ENCODE measurements at places on chromosomes 5 and 9. TPM values are rescaled to one million over a fixed set of nuclear protein-coding genes. Genes with fewer than 3 reads are reported as not detected.
A peak's percentile ranks its signal among the peaks of the same experiment; 100 is the strongest.

- no peak overlapping the region for H3K4me3 ChIP-seq
- H3K4me1 ChIP-seq, result no peaks in the 10 kb centered on the region
- DNase-seq, result no peak
- peaks cover 2% of the 10 kb centered on the region for H3K36me3 ChIP-seq
- no peaks in the 10 kb centered on the region for H3K27me3 ChIP-seq
- no peak overlapping the region for H3K27ac ChIP-seq
Measured at GRCh38 chr5:115272297-115272958, 9.8 kb upstream of the PGGT1B start.

PDE8B gene
- 0.16 TPM for total RNA-seq

C9orf43 gene
- total RNA-seq, result 1.0 TPM

- DNase-seq, result no peak
- H3K4me1 ChIP-seq, result peaks cover 25% of the 10 kb centered on the region
- H3K27ac ChIP-seq, result no peak overlapping the region
- H3K4me3 ChIP-seq, result no peak overlapping the region
Measured at GRCh38 chr5:124647352-124647751, 99.1 kb downstream of the ZNF608 start.

DNA sequence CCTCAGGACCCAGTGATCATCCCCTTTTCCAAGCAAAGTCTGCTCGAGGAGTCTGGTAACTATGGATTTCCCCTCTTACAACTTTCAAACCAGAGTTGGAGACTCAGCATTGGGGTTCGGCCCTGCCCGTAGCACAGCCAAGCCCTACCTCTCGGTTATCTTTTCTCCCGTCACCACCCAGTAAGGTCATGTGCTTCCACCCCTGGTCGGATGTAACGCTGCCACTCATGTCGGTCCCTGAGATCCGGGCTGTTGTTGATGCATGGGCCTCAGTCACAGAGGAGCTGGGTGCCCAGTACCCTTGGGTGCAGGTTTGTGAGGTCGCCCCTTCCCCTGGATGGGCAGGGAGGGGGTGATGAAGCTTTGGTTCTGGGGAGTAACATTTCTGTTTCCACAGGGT, 1.2 kb downstream of the GALT start:
- peak overlapping the region; percentile 87 for H3K27ac ChIP-seq
- H3K4me3 ChIP-seq, result peak overlapping the region; percentile 96
- no peaks in the 10 kb centered on the region for H3K27me3 ChIP-seq
- peaks cover 23% of the 10 kb centered on the region for H3K36me3 ChIP-seq
- H3K4me1 ChIP-seq, result peaks cover 32% of the 10 kb centered on the region

- H3K27me3 ChIP-seq, result no peaks in the 10 kb centered on the region
- H3K36me3 ChIP-seq, result no peaks in the 10 kb centered on the region
- H3K4me3 ChIP-seq, result no peak overlapping the region
- no peak for DNase-seq
- no peak overlapping the region for H3K27ac ChIP-seq
- H3K4me1 ChIP-seq, result no peaks in the 10 kb centered on the region
Measured at GRCh38 chr5:114416254-114416653, 54.4 kb downstream of the KCNN2 start.

DNA sequence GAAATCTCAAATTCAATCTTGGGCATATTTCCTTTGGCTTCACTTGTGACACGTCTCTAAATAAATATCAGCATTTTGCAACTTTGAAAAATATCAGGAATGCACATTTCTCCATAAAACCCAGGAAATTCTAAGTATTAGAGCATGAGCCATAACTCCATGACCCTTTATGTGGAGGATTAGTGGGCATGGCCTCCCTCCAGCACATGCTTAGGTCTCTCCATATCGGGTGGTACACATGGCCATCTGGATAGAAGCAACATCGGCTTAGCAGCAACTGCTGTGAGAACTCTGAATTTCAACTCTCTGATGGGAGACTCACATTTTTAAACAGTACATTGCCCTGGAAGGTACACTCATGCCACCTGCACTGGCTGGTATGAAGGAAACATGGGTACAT, 73.7 kb upstream of the EGFLAM start:
- peaks cover 6% of the 10 kb centered on the region for H3K27me3 ChIP-seq
- H3K27ac ChIP-seq, result no peak overlapping the region
- no peaks in the 10 kb centered on the region for H3K36me3 ChIP-seq
- DNase-seq, result no peak

DNA sequence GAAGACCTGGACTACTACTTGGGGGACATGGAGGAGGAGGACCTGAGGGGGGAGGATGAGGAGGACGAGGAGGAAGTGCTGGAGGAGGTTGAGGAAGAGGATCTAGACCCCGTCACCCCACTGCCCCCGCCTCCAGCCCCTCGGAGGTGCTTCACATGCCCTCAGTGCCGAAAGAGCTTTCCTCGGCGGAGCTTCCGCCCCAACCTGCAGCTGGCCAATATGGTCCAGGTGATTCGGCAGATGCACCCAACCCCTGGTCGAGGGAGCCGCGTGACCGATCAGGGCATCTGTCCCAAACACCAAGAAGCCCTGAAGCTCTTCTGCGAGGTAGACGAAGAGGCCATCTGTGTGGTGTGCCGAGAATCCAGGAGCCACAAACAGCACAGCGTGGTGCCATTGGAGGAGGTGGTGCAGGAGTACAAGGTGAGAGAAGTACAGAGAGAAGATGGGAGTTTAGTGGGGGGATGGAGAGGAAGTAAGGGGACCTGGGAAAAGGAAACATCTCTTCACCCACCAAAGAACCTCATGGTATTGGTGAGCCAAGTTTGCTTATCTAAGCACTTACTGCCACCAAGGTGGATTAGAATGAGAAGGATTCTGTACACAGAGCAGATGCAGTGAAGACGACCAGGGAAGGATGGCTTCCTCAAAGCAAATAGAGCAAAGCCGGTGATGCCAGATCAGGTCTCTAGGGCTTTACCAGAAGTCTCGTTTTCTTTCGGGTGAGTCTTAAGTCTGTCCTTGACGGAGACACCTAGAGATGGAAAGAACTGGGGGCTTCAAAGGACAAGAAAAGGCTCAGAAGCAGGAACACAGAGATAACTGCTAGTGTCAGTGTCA, 1.5 kb downstream of the TRIM41 start:
- peak overlapping the region; percentile 100 for H3K4me3 ChIP-seq
- peaks cover 42% of the 10 kb centered on the region for H3K4me1 ChIP-seq
- DNase-seq, result peak; percentile 54
- peak overlapping the region; percentile 98 for H3K27ac ChIP-seq
- peaks cover 25% of the 10 kb centered on the region for H3K36me3 ChIP-seq
- H3K27me3 ChIP-seq, result peaks cover 13% of the 10 kb centered on the region

RNF38 gene
- total RNA-seq, result 40.2 TPM

TXNDC8 gene
- not detected for total RNA-seq

ADRA1B gene
- total RNA-seq, result not detected

- H3K27ac ChIP-seq, result no peak overlapping the region
- H3K27me3 ChIP-seq, result no peaks in the 10 kb centered on the region
- no peak overlapping the region for H3K4me3 ChIP-seq
Measured at GRCh38 chr5:94992325-94992724, 292.6 kb downstream of the MCTP1 start.

DNA sequence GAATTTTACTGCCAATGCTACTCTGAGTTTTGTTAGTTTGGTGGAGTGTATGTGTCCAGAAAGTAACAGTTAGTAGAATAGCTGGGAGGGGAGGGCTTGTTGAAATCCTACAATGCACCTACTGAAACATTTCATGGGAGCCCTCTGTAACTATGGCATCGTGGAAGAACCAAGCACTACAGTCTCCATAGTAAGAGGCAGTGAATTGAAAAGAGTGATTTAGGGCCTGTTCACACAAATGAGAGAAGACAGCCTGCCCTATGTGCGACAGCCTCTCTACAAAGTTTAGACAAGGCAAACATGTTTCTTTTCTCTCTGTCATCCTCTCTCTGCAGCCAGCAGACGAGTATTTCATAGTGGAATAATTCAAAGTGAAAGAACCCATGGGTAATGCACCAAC, 676.6 kb downstream of the BRINP1 start:
- H3K27me3 ChIP-seq, result no peaks in the 10 kb centered on the region
- H3K36me3 ChIP-seq, result no peaks in the 10 kb centered on the region
- no peaks in the 10 kb centered on the region for H3K4me1 ChIP-seq

GRCh38 chr5:123261752-123262151, 161.5 kb downstream of the CEP120 start:
- H3K4me3 ChIP-seq, result no peak overlapping the region
- H3K4me1 ChIP-seq, result peaks cover 2% of the 10 kb centered on the region
- H3K27me3 ChIP-seq, result peaks cover 2% of the 10 kb centered on the region
- no peak overlapping the region for H3K27ac ChIP-seq

OLFML2A gene
- not detected for total RNA-seq

DNA sequence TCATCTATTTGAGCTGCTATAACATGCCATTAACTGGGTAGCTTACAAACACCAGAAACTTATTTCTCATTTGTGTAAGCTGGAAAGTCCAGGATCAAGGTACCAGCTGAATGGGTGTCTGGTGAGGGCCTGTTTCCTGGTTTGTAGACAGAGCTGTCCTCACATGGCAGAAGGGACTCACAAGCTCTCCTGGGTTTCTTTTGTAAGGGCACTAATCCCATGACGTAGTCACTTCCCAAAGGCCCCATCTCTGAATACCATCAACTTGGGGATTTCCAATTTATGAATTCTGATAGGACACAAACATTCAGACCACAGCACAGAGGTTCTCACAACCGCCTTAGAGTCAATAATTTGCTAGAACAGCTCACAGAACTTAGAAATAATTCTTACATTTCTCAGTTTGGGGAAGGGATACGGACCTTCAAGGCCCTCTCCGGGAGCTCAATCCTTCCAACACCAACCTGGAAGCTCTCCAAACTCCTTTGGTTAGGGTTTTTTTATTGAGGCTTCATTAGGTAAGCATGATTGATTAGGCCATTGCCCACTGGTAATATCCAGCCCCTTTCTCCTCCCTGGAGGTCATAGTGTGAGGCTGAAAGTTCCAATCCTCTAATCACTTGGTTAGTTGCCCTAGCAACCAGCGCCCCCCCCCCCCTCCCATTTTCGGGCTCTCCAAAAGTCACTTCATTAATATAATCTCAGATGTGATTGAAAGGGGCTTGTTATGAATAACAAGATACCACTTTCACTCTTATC, 7.6 kb upstream of the DNAJA1 start:
- no peak for DNase-seq
- no peak overlapping the region for H3K4me3 ChIP-seq
- peaks cover 9% of the 10 kb centered on the region for H3K4me1 ChIP-seq
- H3K27me3 ChIP-seq, result no peaks in the 10 kb centered on the region

GRCh38 chr5:147782110-147783028, at the start of gene JAKMIP2:
Gene JAKMIP2 (minus strand): TSS chr5:147782728. CDS start chr5:147671806, 110,922 bp downstream.
- peak within 1 kb of the TSS; percentile 77 for H3K4me3 ChIP-seq
- H3K27me3 ChIP-seq, result peaks cover 10% of the 10 kb centered on the region
- peak within 1 kb of the TSS; percentile 12 for H3K27ac ChIP-seq
- peaks cover 3% of the 10 kb centered on the region for H3K4me1 ChIP-seq
- DNase-seq, result peak; percentile 79
- H3K36me3 ChIP-seq, result no peaks in the 10 kb centered on the region

DNA sequence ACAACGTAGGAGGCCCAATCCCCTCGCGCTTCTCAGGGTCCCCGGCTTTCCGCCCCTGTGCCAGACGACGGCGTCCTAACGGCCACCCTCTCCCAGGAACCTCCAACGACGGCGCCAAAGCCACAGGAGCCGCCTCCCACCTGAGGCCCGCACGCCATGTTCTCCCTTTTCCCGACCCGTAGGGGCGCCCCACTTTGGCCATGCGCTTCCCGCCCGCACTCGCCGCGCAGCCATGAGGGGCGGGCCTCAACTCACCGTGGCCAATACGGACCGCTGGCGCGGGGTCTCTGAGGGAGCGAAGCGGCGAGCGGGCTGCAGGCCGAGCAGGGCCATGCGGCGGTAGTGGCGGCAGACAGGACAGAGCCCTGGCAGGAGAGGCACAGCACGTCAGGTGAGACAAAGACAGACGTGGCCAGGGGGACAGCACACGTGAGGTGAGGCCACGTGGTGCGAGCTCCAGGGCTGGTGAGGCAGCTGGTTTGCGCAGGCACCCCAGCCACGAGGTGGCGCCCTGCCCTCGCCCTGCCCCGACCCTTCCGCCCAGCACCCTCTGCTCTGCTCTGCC, 1005.5 kb upstream of the PTPRD start:
- peaks cover 1% of the 10 kb centered on the region for H3K36me3 ChIP-seq
- no peak overlapping the region for H3K4me3 ChIP-seq
- no peaks in the 10 kb centered on the region for H3K4me1 ChIP-seq

CLIC3 gene
- not detected for total RNA-seq

MYMK gene
- not detected for total RNA-seq

DNA sequence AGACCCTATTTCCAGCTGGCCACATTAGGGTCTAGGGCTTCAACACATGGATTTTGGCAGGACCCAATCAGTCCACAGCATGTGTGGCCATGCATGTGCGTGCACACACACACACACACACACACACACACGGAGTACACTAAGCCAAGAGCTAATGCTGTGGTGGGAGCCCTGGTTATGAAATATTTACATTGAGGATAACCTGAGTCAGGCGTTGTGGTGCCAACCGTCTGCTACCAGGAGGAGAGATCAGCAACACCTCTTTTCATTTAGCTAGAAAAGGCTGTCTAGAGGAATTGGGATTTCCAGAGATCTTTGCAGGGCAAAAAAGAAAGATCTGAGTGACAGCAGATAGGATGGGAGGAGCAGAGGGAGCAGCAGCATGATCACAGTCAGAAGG, 141.5 kb downstream of the TRPM3 start:
- no peak overlapping the region for H3K4me3 ChIP-seq
- DNase-seq, result no peak
- no peaks in the 10 kb centered on the region for H3K27me3 ChIP-seq
- no peak overlapping the region for H3K27ac ChIP-seq
- H3K4me1 ChIP-seq, result no peaks in the 10 kb centered on the region

DNA sequence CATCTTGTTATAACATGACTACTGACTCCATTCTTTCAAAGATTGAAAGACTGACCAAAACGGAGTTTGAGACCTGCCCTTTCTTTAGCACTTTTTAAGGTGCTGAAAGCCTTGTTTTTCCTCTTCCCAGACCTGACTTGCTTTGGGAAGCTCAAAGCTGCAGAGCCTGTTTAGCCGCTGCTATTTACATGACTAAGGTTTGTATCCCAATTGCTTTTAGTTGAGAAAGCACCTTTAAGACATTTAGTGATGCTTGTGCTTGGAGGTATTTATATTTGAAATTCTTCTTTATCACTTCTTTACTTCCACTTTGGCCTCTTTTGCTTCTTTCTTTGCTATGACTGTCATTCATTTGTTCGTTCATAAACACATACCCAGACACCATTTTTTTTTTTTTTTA, 182.6 kb upstream of the ELL2 start:
- no peak overlapping the region for H3K27ac ChIP-seq
- H3K27me3 ChIP-seq, result peaks cover 6% of the 10 kb centered on the region
- no peak overlapping the region for H3K4me3 ChIP-seq
- no peaks in the 10 kb centered on the region for H3K4me1 ChIP-seq

DDX4 gene
- total RNA-seq, result not detected

URM1 gene
- total RNA-seq, result 81.7 TPM

All from activated naive CD8-positive, alpha-beta T cell treated with anti-CD3 and anti-CD28 coated beads for 36 hours (primary cell).